ENCODE measurements at places on chromosomes 11 and 22. TPM values are rescaled to one million over a fixed set of nuclear protein-coding genes. Genes with fewer than 3 reads are reported as not detected.
A peak's percentile ranks its signal among the peaks of the same experiment; 100 is the strongest.

DNA sequence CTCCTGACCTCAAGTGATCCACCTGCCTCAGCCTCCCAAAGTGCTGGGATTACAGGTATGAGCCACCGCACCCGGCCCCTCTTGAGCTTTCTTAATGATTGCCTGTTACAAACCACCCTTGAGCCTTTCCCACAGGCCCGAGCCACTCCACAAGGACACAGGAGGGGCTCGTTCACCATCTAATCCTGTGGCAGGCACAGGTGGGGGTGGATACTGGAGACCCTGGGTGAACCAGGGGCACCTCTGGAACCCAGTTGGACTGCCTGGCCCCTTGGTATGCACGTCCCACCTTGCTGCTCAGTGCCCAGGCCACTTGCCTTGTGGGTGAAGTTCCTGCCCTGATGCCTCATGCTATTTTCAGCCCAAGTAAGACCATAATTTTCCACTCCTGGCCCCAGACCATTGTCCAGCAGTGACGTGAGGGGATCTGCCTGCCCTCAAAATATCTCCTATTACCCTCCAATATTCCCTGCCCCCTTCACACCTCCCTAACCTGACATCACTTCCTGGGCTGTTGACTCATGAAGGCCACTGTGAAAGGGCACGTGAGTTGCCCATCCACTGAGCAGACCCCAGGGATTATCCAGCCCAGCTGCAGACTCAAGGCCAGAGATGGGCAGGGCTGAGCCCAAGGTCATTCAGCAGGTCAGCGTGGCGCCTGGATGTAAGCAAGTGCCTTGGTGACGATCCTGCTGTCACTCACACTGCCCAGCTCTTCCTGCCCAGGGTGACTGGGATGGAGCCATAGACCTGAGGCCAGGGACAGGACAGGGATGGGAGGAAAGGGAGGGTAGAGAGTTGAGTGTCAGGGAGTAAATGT is 19.6 kb downstream of the P2RY2 start:
- DNase-seq = peak; percentile 55

GRCh38 chr11:76445121-76446084 is 585 bp downstream of the EMSY start:
- DNase-seq = peak; percentile 91

RAG1 gene
- total RNA-seq = 0.52 TPM

GRCh38 chr11:65422633-65423515 is at the start of gene NEAT1:
TSS of gene NEAT1 (plus strand) at chr11:65422798.
- DNase-seq = peak; percentile 92

DNA sequence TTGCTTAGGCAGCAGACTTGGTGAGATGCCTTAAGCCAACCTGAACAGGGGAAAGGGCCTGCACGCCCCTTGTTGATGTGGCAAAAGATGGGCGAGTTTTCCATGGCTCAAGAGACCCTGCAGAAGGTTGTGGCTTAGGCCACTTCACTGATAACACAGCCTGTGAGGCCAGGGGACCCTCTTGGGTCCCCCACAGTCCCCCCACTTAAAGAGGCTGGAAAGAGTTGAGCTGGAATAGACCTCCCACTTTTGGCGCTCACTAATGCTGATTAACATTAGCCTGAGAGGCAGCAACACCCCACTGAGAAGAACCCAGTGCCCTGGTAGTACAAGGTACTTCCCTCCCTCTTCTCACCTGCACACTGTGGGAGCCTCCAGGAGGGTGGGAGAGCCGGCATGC is 107.5 kb downstream of the TRIM29 start:
- no peak for DNase-seq

DNA sequence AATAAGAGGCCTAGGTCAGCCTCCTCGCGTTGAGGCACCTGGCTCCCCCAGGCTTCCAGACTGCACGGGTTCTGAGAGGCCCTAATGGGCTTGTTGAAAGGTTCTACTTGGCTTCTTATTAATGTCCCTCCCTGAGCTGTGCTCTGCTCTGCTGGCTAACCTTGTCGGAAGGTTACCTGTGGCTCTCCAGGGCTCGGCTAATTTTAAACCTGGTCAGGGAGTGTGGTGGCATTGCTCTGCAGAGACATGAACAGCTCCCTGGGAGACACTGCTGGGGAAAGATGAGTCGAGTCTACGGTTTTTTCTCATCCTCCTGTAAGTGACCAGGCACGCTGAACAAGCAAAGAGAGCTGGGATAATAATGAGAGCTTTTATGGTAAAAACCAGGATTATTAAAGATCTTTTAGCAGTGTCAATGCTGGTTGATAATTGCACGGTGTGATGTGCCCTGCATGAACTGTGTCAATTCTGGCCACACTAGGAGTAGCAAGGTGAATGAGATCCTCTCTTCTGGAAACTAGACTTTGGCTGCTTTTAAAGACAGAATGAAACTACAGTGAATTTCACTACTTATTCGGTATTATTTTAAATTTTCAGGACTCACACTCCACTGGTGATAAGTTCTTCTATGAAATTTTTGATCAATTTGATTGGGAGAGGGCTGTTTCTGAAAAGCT is 70.7 kb downstream of the TEAD1 start:
- DNase-seq = no peak

GRCh38 chr11:126963603-126964363 is 36.8 kb downstream of the KIRREL3 start:
- DNase-seq = peak; percentile 82

OR2D2 gene
- total RNA-seq = not detected

GRCh38 chr11:64095949-64096348 is 60.2 kb downstream of the FLRT1 start:
- DNase-seq = no peak
